ENCODE measurements at places on chromosomes 13 and 19.

DNA sequence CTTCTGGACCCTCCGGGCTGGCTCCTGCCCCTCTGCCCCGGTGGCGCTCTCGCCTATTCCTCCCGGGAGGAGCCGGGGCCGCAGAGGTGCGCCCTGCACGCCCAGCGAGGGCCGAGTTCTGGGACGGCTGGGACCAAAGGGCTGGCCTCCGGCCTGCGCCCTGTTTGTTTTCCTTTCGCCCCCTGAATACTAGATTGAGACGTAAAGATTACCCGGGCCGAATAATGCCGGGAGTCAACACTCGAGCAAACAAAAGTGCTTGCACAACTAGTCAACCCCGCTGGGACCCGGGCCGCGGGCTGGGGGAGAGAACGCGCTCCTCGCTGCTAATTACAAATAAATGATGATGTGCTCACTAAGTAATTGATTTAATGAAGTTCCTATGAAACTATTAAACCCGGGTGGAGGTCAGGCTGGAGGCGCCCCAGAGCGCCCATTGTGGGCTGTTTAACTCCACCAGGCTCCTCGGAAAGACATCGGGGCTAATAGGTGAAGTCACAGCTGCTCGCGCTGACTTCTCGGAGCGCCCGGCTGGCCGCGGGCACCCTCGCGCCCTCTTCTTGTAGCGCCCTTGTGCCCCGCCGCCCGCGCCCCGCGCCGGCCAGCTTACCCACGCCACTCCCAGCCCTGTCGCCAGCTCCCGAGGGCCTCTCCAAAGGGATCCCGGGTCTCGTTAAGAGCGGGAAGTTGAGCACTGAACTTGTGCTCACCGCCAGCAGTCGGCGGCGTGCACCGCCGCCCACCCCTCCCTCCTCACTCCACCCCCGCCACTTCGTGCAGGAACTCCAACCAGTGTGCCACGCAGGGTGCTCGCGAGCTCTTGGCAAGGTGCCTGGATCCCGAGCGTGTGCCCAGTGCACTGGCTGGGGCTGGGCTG is 14.9 kb downstream of the ZIC5 start:
- DNase-seq: no peak

GRCh38 chr19:3803114-3803888 is 17.1 kb upstream of the MATK start:
- DNase-seq: no peak

DNA sequence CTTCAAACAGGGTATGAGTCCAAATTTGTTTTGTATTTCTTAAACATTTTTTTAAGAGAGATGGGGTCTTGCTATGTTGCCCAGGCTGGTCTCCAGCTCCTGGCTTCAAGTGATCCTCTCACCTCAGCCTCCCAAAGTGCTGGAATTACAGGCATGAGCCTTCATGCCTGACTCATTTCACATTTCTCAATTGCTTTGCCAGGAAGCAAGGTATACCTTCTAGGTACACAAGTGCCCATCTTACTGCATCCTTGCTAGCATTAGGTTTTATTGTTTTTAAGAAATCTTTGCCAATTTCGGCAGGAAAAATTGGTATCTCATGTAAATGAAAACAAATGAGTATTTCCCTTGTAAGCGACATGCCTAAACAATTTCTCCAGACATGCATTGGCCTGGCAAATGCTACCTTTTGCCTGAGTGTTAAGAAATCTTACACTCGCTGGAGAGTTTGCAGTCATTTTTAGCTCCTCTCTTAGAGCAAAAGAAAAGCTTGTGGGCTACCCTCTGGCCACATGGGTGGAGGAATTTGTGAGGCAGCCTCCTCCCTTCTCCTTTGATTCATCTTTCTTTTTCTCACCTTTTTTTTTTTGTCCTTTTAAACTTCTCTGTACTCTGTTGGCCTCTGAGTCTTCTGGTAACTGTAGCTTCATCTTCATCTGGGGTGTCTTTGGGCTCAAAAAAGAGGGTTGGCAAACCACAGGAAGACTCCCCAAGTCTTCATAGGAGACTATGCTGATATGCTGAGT is 33.0 kb downstream of the ACTL9 start:
- DNase-seq: no peak

DNA sequence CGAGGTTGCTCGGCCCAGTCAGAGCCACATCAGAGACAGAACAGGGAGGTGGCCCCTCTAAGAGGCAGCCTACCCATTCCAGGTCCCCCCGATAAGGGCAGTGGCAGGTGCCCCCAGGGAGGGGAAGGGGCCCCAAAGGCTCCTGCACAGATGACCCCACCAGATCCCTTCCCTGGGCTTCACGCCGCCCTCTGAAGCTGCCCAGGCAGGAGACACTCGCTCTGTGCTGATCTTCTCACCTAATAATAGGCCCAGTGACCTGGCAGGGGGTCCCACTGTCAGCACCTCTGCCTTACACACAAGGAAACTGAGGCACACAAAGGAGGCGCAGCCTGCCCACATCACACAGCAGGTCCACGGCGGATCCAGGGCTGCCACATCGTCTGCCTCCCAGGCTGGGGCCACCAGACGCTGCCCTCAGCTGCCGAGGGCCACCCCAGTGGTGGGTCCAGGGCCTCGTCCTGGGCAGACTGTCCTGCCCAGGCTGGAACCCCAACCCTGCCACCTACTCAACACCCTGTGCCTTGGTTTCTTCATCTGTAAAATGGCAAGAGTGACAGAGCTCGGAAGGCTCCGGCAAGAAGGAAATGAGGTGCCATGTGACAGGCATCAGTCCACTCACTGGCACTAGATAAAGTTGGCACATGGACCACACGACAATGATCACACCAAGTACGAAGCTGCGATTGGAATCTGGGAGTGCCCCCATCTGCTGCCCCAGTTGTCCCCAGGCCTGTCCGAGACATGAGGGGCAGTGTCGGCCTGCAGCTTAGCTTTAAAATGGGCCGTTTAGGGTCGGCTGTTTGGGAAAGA is 56.5 kb downstream of the KLF2 start:
- DNase-seq: no peak

- DNase-seq: no peak
These were observed 38.4 kb upstream of the ADGRE5 start for GRCh38 chr19:14342809-14343208.

- DNase-seq: peak; percentile 62
These were observed 33.1 kb downstream of the CEBPG start for GRCh38 chr19:33406521-33407139.

- no peak for DNase-seq
These were observed 1075.2 kb downstream of the PCDH9 start for GRCh38 chr13:66154976-66155375.

DNA sequence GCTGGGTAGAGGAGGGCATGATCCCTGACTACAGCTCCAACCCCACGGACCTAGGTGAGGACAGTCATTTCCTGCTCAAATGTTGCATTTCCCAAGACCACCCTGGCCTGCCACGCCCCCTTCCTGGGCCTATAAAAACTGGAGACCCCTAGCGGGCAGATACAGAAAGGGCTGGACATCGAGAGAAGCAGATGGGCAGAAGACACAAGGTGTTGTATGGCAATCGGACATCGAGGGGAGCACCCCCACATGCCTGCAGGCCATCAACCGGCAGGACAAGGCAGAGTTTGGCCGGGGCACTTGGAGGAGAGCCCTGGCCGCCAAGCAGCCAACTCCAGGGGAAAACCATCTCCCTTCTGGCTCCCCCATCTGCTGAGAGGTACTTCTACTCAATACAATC is 746.4 kb downstream of the PCDH9 start:
- DNase-seq: no peak

GRCh38 chr13:113032291-113032690 is 63.3 kb downstream of the MCF2L start:
- no peak for DNase-seq

DNA sequence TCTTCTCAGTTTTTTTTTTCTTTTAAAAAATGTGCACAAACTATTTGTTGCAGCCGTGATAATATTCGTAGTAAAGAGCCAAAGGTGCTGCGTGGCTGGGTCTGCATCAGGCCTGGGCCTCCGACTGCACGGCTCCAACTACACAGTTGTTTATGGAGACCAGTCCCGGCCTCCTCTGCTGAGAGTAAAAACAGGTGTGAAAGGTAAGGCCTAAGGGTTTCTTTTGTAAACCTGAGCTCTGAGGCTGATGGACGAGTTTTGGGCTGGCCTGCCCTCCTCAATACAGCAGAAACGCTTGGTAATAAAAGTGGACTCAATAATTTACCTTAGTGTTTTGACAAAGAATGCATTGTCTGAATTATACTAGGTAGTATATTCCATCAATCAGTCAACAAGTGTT is 3.9 kb downstream of the MBNL2 start:
- DNase-seq: no peak

DNA sequence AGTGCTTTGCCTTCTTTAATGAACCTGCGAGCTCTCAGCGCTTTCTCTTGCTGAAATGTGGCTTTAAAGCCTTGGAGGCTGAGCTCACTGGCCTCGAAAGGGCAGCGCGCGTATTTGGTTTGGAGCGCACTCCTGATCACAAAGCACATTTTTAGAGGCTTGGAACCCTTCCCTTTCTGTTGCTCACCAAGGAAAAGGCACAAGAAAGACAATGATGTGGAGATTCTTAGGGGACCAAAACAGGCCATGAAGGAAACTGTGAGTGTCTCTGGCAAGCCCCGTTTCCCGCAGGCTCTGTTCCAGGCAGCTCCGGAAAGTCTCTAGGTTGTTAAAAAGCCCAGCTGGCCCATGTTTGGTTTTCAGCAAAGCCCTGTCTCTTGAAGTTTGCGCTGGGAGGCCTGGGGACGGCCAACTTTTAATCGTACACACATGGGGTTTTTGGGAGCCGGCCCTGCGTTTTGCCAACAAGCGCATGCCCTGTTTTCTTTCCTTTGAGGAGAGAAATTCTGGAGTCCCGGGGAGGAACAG is 9.4 kb upstream of the SPC24 start:
- DNase-seq: no peak

DNA sequence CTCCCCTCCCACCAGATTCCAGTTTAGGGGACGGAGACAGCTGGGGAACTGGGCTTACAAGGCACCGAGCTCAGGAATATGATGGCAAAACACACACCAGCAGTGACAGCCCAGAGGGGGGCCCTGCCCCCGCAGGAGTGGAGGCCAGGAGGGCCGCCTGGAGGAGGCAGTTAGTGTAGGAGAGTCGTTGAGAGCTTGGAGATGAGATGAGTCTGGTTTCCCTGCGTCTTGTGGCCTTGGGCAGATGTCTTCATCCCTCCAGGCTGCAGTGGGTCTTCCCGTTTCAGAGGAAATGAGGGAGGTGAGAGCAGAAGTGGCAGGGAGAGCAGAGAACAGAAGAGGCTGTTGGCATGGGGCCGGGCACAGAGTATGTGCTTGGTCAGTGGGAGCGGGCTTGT is 4.9 kb downstream of the CELF5 start:
- no peak for DNase-seq

DNA sequence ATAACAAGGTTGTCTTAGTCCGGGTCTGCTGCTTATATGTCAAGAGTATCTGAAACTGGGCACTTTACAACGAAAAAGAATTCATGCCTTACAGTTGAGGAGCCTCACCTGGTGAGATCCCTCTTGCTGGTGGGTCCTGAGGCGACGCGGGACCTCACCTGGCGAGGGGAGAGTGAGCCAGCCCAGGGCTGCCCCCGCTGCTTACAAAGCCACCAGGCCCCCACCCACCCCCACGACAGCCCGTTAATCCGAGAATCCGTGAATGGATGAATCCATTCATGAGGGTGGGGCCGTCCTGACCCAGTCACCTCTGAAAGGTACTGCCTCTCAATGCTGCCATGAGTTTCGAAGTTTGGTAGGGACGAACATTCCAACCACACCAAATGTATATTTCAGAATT is 54.0 kb upstream of the F7 start:
- no peak for DNase-seq

DNA sequence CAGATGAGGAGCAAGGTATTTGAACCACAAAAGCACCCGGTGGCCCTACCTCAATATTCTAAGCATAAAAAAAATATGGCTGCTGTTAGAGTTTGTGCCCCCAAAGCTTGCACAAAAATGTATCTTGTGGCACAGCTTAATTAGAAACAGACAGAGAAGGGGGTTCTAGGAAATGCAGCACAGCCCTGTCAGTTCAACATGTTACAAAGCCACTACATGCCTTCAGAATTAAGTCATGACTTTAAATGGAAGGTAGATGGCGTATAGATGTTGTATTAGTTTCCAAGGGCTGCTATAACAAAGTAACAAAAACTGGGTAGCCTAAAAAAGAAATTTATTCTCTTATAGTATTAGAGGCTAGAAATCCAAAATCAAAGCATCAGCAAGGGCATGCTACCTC is 703.8 kb downstream of the DIAPH3 start:
- no peak for DNase-seq

GRCh38 chr13:35025314-35025713 is 83.2 kb downstream of the NBEA start:
- no peak for DNase-seq

- DNase-seq: no peak
These were observed 78.4 kb upstream of the ARHGEF7 start for GRCh38 chr13:111036665-111037064.
